ENCODE measurements at places on chromosomes 1 and 21.

DNA sequence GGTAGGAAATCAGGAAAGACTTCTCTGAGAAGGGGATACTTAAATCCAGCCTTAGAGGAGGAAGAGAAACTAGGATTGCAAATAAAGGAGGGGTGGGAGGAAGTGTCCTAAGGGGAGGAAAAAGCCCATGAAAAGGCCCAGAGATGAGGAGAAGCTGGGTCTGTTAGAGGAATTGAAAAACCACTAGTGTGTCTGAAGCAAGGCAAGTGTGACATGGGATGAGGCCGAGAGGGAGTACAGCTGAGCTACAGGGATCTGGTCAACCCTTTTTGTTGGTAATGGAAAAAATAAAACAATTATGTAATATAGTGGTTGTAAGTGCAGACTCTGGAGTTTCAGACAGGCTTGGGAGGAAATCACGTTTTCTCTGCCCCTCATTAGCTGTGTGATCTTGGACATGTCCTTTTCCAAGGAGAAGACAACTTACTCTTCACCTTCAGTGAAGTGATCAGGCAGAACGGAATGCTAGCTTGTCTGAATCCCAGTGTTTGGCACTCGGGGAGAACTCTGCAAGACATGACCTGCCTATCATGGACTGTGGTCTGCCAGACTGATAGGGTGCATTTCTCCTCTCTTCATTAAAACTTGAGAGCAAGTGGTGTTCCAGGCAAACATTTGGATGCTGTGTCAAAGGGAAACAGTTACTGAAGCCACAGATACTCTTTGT lies 7.4 kb upstream of the S100A10 start:
- DNase-seq: no peak

DNA sequence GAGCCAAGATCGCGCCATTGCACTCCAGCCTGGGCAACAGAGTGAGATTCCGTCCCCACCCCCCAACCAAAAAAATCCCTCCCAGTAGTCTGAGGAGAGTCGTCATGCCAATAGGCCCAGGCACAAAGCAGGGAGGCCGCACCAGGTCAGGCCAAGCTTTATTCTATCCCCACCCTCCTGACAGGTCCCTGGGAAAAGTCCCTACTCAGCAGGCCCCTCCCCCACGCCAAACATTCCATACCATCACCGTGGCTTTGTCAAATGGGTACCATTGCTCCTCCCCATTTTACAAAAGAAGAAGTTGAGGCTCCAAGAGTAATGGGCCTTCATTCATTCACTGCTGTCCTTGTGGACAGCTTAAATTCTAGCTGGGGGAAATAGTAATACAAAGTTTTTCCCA lies 5.3 kb downstream of the GPR3 start:
- DNase-seq: no peak

GRCh38 chr1:20483833-20484518 lies 2.0 kb downstream of the CAMK2N1 start:
- no peak for DNase-seq

- DNase-seq: no peak
Measured at GRCh38 chr1:226696547-226696946, 42.5 kb downstream of the ITPKB start.

GRCh38 chr1:181208083-181208482 lies 119.6 kb downstream of the IER5 start:
- no peak for DNase-seq

DNA sequence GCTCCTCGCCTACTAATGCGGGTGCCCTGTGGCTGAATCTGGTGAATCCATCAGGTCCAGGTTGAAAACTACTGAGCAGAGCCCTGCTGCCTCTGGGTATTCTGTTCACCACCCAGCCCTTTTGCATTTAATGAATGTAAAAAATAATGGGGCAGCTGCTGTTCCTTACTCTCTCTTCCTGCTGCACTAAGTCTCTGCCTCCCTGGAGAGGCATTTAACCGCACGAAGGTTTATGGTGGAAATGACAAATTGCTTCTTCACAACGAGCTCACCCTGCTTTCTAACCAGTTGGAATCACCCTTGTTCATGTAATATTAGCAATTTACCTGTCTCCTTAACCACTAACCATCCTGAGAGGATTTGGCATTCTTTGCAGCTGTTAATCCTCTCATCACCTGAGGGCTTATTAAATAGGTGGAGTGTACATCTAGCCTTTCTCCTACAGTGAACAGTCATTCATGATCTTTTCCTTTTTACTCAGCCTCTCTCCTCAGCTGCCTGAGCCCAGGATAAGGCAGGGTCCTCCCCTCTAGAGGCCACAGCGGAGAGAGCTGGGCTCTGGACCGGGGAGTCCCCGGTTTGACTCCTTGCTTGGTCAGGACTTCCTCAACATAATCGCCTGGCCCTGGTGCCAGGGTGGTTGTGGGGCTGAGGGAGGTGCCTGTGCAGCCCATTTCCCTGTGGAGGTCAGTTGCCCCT lies 97.6 kb downstream of the NOS1AP start:
- no peak for DNase-seq

DNA sequence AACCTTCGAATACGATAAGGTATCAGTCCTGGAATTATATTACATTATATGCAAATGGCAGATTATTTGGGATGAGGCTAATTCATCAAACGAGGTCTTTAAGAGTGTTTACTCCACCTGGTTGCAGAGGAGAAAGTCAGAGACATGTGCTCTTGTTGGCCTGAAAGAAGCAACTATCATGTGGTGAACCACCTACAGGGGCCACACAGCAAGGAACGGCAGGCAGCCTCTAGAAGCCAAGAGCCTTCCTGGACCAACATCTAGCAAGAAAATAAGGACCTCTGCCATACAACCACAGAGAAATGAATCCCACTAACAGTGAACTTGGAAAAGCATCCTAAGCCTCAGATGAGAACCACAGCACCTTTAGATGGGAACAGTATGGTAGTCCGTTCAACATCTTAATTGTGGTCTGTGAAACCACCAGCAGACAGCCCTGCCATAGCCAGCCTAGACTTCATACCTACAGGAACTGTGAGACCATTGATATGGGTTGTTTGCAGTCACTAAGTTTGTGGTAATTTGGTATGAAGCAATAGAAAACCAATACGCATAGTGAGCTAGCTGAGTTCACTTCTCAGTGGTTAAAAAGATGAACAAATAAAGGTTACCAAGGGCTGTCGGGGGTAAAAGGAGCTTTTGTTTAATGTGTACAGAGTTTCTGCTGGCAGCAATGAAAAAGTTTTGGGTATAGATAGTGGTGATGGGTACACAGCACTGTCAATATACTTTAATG lies 345.7 kb upstream of the RUNX1 start:
- no peak for DNase-seq

GRCh38 chr1:54310439-54311328 lies 95.5 kb downstream of the SSBP3 start:
- DNase-seq: no peak

GRCh38 chr21:16536140-16536539 lies 806.4 kb downstream of the USP25 start:
- no peak for DNase-seq

GRCh38 chr1:228157729-228158126 lies 7.9 kb upstream of the IBA57 start:
- no peak for DNase-seq

GRCh38 chr1:25198663-25199252 lies 33.5 kb downstream of the SYF2 start:
- no peak for DNase-seq

GRCh38 chr1:247639381-247639981 lies 34.1 kb downstream of the OR2G3 start:
- DNase-seq: no peak

- no peak for DNase-seq
Measured at GRCh38 chr1:231376101-231376500, 38.0 kb downstream of the SPRTN start.

DNA sequence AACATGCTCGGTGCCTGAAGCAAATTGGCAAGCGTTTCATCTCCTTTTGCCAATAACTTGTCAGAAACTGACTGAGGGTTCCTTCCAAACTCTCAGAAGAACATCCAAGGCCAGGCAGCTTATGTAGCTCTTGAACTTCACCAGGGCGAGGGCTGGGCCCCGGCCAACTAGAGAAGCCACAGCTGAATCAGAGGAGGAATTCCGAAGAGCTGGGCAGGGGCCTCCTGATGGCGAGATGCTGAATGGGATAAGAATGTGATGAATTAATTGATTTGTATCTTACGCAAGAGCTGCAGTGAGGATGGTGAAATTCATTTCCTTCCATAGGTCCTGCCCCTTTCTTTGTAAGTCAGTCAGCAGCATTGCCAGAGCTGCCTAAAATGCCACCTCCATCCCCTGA lies 345.8 kb downstream of the KIF26B start:
- no peak for DNase-seq

DNA sequence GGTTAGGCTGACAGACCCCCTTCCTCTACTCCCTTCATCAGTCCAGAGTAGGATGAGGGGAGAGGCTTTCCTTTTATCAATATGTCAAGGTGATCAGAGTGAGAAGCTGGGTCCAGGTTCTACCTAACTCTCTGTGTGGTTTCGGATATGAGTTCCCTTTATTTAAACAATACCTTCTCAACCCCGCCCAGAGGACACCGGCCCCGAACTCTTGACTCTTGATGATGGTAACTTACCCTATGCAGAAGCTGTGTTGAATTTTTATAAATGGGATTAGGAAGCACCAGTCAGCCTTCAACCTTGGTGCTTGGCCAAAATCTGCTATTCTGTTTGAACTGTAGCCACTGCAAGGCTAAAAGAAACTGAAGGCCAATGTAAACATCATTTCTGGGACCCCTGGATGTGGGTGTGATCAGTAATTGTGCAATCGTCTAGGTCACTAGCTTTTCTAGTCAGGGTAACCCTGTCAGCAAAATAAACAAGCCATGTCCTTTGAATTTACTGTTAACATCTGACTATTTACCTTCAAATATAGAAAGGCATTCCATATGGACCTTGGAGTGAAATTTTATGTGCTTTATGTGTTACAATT lies 398.3 kb downstream of the SEC16B start:
- DNase-seq: no peak

GRCh38 chr1:212797681-212798080 lies 6.0 kb downstream of the TATDN3 start:
- DNase-seq: no peak

GRCh38 chr1:174953285-174954072 lies 46.3 kb upstream of the CACYBP start:
- no peak for DNase-seq

DNA sequence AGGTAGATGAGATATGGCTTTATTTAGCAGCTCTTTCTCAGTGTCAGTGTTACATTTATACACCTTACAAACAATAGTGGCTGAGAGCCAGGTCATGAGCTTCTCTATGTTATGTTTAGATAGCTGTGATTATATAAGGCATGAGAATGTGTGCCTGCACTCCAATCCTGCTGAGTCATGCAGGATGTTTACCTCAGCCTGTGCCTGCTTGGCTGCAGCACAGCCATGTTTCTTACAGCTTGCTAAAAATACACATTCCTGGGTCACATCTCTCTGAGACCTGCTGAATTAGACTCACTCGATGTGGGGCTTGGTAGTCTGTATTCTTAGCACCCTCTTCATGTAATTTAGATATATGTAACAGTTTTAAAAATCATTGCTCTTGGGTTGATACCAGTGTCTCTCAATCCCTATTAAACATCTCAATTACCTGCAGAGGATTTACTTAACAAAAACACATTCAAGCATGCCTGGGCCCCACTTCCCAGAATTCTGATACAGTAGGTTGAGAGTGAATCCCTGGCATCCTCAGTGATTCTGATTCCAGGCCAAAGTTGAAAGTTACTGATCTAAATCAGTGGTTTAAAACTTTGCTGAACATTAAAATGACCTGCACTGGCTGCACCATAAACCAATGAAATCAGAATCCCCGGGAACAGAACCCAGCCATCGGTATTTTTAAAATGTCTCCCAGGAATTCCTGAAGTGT lies 107.5 kb downstream of the GDAP2 start:
- DNase-seq: no peak

GRCh38 chr1:22808676-22809483 lies 98.2 kb downstream of the EPHB2 start:
- DNase-seq: no peak

DNA sequence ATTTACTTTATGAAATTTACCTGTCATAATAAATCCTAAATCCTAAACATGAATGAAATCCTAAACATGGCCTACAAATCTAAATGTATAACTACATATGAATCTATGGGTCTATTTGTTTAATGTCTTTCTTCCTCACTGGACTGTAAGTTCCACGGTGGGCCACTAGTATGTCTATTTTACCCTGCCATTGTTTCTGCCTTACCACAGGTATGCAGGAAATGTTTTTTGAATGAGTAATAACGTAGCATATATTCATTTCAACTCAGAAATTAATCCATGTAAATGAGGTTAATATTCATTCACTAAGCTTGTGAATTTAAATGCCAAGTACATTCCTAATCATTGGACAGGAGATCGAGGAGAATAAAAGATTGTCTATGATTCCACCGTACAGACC lies 35.3 kb downstream of the B3GALNT2 start:
- no peak for DNase-seq

DNA sequence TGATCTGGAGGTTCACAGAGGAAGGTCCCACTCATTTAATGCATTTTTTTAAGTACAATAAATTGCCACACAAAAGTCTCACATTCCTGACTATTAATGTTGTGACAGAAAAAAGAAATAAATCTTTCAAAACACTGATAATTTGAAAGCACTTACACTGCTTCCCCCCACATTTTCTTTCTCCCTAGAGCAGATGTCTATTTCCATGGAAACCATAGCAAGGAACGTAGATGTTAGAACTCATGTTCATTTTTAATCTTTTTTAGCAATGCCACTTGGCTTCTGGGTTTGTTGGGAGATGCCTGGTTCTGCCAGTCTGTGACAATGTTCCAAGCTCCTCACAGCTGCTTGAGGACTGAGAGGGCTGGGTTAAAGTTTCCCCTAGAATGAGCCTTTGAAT lies 1.9 kb upstream of the STMN1 start:
- DNase-seq: no peak

DNA sequence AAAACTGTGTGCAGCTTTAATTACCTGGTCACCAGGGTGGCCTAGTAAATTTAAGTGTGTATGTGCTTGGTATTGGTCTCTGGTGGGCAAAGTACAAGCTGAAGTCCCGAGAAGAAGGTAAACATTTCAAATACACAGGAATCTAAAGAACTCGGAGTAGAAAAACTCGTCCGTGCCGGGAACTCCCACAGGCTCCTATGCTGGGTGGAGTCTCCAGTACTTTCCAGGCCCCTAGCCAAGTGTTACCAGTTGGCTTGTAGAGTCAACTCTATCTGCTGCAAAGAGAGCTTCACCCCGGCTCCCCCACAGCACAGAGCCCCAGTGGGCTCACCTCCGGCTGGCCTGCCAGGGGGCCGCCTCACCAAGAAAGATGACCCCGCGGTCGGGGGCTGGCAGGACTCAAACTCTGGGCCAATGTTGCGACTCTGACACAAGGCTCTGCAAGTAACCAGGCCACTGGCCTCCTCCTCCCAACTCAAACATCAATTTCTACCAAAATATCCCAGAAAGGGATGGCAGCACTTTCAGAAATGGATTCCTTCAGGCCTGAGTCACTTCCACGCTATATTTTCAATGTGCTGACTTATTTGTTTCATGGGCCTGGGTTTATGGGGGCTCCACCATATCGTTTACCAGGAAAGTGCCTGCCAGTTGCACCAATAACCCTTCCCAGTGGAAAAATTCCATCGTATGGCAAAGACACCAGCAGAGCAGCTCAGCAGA lies 73.9 kb downstream of the SLC66A1 start:
- DNase-seq: no peak
